WTC11 (cell line): ENCODE measurements at places on chromosomes 2 and 18.

DNA sequence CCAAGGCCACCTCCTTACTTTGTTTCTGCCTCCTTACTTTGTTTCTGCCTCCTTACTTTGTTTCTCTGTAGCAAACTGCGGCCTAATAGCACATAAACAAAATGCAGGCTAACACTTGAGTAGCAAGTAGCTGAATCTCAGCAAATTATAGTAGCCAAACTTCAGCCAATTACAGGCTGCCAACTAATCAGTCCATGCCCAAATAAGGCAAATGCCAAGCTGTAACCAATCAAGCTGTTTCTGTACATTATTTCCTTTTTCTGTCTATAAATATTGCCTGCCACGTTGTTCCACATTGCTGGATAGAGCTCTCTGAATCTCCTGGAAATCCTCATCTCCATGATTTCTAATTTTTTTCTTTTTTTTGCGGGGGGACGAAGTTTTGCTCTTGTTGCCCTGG, 28.7 kb upstream of the FRZB start:
- DNase-seq = no peak

GRCh38 chr2:106644623-106645022, 157.5 kb downstream of the CD8B2 start:
- DNase-seq = no peak

DNA sequence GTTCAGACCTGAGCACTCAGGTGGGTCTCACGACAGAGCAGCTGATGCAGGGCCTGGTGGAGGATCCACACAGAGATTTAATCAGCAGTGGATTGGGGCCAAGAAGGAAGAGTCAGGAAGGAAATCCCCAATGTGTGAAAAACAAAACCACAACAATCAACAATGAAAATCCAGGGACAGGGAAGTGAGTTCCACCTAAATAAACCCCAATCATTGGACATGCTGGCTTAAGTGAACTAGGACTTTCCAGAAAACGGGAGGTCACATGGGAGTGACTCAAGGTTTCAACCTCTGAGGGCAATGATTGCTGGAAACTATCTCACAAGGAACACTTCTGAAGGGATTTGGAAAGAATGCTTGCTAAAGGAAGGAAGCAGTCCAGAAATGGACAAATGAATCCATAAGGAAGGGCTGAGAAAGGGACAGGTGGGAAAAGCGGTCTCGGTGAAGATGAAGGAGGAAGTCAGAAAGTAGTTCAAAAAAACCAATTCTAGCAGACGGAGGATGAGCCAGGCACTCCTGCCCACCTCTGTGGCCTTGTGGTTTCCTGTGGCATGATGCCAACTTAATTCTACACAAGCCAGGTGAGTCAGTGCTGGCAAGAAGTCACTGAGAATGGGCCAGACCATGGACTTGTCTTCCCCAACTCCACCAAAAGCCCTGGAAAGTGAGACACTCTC, 15.4 kb upstream of the XDH start:
- DNase-seq = no peak

DNA sequence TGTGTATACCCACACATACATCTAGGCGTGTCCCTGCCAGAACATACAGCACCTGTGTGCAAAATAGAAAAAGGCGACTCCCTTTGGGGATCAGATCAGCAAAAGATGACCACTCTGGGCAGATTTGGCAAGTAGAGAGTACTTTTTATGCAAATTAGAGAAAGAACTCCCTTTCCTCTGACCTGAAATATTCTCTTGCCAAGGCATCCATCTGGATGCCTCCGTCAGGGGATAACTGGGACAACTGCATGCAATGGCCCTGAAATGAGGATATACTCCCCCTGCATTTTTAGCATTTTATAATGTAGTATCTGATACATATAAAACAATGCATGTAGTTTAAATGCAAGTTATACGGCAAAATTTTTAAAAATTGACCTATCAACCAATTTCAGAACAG, 247.7 kb downstream of the ICOS start:
- DNase-seq = no peak

- no peak for DNase-seq
Observed at GRCh38 chr2:222451224-222451674, 26.9 kb downstream of the SGPP2 start.

DNA sequence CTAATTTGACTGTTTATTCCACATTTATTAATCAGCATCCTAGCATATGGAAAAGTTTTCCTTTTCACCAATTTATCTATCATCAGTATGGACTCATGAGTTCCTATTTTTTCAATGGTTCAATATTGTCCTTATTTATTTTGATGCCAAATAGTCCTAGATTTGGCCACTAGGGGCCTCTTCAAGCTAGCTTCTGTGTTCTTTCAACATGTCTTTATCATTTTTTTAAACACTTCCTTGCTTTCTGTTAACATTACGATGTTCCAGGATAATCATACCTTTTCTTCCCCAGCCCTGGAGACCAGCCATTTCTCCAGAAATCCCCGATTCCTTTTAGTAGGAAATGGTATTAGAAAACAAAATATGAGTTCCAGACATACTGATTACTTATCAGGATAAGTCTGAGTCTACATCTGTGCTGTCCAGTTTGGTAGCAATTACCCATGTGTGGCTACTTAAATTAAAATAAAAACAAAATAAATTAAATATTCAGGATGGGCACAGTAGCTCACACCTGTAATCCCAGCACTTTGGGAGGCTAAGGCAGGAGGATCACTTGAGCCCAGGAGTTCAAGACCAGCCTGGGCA, 70.6 kb downstream of the RPE start:
- no peak for DNase-seq

DNA sequence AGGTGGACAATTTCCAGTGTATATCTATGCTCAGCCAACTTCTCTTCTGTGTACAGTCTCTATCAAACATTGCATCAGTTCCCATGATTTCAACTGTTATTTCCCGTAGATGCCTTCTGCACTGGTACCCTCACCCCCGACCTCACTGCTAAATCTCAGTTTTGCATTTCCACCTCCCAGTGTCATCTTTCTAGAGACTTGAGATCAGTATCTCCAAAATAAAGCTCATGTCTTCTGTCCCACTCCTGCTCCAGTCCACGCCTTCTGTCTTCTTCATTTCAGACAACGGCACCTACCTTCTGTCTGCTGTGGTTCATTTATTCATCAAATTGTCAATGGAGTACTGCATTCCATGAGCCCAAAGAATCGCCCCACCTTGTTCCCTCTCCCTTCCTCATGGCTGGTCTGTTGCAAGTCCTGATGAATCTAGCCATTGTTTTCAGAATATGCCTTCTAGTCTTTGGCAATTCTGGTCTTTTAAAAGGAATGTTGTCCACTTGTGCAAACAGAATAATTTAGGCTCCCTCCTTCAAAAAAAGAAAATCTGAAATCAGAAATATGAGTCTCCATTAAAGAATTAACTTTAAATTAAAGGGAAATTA, 23.3 kb upstream of the NPAS2 start:
- no peak for DNase-seq

DNA sequence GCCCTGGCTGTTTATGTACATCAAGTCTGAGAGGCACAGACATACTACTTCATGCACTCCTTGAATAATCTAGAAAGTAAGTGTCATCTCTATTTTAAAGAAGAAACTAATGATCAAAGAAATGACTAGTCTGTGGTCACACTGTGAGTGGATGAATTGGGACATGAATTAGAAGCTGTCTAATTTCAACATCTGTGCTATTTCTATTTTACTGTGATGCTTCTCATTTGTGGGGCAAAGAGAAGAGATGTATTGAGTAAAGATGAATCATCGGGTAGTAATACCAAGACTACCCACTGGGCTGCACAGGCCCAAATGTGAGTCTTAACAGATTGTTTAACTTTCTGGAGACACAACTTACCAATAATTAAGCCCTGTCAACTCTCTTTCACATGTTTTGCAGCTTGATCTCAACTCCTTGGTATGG, 42.4 kb upstream of the MTIF2 start:
- no peak for DNase-seq

- no peak for DNase-seq
Observed at GRCh38 chr2:158726911-158727592, 68.1 kb upstream of the DAPL1 start.

- no peak for DNase-seq
Observed at GRCh38 chr2:170339750-170340692, 162.1 kb downstream of the MYO3B start.

GRCh38 chr2:65264821-65265670, 37.4 kb downstream of the ACTR2 start:
- DNase-seq = no peak

GRCh38 chr2:229996320-229996719, 72.4 kb downstream of the SLC16A14 start:
- DNase-seq = no peak

DNA sequence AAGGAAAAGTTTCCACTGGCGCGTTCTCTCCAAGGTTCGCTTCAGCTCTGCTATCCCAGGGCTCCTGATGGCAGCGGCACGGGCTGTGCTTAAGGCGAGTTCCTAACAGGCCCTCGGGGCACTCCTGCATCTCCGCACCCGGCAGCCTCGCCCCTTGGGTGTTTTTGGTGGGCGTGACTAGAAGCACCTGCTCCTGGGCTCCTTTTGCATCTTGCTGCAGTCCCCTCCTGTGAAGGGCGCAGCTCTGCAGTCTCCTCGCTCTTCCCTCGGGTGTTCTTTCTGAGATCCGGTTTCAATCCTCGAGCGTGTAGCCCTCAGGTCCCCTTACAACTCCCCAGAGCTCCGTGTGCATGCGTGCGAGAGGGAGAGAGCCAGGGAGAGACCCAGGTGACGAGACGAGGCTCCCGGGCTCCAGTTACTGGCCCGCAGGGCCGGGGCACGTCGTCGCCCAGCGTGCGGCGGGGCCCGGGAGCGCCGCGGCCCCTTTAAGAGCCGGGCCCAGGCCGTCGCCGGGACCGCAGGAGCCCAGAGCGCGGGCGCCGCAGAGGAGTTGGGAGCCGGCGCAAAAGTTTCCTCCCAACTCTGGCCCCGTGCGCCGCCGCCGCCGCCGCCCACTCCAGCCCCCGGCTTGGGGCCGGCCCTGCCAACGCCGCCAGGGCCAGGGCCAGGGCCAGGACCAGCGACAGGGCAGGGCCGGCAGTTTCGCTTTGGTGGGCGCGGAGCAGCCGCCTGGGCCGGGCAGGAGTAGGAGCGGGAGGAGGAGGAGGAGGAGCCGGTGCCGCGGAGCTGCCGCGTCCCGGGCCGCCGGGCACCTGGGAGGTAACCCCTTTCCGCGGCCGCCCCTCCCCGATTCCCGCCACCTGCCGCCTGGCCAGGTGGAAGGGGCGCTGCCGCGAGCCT, at the start of gene PARD3B:
Gene PARD3B, plus strand, starts transcription at position 515 of the 900 bp plus-strand sequence. CDS start 525 bp downstream, outside the sequence.
- DNase-seq = peak; percentile 70

GRCh38 chr2:144796164-144796563, 276.2 kb upstream of the ZEB2 start:
- DNase-seq = no peak

- no peak for DNase-seq
Observed at GRCh38 chr18:11801573-11801972, 49.6 kb upstream of the CHMP1B start.

GRCh38 chr2:46390036-46390435, 89.3 kb upstream of the TMEM247 start:
- DNase-seq = no peak

- no peak for DNase-seq
Observed at GRCh38 chr2:241399941-241400922, 44.1 kb downstream of the FARP2 start.

DNA sequence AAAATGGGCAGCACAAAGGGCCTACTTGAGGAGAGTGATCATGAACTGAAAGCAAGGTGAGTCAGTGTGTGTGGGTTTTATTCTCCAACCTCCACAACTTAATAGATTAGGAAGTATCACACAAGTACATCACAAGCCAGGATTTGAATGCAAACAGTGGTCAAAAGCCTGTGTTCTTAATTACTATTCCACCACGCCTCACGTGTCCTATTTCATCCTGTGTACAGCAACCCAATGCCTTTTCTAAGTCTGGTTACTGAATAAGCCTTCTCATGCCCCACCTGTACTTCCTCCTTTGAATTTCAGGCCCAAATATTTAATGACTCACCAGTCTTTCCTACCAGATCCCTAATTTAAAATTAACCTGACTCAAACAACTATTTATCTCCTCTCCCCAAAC, 755.7 kb upstream of the SLC8A1 start:
- DNase-seq = no peak

GRCh38 chr2:209547726-209548125, 123.9 kb downstream of the MAP2 start:
- DNase-seq = no peak

- DNase-seq = no peak
Observed at GRCh38 chr2:239921843-239922242, 103.3 kb downstream of the NDUFA10 start.

DNA sequence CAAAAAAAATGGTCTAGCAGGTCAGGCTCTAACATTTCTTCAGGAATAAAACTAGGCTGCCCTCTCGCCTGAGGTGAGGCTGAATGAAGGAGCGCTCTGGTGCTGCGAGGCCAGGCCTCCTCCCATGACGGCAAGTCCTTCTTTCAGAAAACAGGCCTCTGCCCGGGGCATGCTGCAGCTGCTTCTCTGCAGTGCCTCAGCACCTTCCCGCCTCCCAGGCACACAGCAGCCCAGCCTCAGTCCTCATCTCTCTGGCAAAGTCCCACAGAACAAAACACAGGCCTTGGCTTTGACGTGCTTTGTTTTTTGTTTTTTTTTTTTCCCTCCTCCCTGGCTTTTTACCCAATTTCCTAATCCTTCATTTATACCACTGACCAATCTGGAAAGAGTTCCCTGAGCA, 74.8 kb downstream of the BCL11A start:
- DNase-seq = no peak

- DNase-seq = no peak
Observed at GRCh38 chr18:70870292-70870691, 581.4 kb downstream of the SOCS6 start.

DNA sequence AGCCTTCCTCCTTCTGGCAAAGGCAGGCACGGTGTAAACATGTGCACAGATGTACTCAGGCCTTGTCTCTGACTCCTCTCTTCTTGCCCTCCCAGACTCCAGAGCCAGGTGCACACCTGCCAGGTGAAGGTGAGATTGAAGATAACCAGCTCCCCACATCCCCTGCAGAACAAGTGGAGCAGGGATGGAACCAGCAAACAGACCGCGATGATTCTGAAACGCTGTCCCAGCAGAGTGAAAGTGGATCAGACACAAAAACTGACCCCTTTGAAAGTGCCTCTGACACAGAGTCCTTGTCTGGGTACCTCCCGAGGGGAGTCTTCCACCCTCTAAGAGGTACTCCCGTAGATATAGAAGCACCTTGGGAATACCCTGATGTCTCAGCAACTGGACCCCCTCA, 77.2 kb downstream of the ARHGEF4 start:
- no peak for DNase-seq

- DNase-seq = no peak
Observed at GRCh38 chr2:85394976-85395375, 15.2 kb downstream of the CAPG start.

DNA sequence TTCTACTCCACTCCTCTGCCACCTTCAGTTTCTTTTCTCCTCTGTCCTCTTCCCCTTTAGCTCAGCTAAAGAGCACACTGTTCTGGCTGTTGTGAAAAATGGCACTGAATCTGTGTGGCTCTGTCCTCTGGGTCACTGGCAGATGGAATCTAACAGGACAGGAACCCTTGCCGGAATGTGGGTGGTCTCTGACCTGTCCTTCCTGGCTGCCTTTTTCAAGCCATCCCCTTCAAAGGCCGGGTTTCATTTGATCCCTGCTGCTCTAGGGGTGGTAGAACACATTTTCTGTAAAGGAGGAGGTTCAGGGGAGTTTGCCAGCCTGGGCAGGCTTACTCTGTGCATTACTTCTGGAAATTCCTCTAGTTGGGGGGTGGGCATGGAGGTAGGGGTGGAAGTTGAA, 29.9 kb downstream of the MTCL1 start:
- peak; percentile 22 for DNase-seq
